ENCODE measurements at places on chromosomes 4 and X.

DNA sequence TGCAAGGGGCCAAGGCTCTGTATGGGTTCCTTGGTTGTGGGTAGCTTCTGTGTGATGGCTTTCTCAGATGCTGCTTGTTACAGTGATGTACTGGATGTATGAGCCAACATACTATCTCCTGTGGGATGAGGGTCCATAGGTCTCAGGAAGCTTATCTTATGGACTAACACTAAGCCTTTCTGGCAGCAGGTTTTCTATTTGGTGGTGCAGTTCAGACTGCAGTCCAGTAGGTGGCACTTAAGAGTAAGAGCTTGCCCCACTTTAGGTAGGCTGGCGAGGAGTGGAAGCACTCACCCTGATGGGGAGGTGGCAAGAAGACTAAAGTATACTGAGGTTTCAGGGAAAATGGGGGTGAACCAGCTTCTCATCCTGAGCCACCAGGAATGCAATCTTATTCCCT lies 306.7 kb upstream of the MAOA start:
- peak; percentile 44 for DNase-seq

- peak; percentile 72 for DNase-seq
Observed at GRCh38 chr4:182338063-182338462, 94.9 kb downstream of the TENM3 start.

DNA sequence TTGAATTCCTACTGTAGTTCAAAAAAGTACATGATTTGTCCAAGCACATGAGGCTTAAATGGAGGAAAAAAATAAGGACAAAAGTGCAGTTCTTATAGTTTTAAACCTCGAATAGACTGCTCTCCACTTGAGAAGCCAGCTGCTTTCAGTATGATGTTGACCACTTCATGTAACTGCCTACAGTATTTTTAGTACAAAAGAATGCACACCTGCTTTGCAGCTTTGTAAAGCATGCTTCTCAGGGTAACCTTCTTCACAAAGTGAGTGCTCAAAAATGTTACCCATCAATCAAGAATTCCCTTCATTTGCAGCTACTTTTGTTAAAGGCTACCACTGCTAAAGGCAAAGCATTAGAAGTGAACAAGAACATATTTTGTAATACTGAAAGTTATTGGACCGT lies 83.4 kb upstream of the FAM47B start:
- DNase-seq, result no peak

- no peak for DNase-seq
Observed at GRCh38 chr4:168515222-168516011, 18.6 kb downstream of the PALLD start.

DNA sequence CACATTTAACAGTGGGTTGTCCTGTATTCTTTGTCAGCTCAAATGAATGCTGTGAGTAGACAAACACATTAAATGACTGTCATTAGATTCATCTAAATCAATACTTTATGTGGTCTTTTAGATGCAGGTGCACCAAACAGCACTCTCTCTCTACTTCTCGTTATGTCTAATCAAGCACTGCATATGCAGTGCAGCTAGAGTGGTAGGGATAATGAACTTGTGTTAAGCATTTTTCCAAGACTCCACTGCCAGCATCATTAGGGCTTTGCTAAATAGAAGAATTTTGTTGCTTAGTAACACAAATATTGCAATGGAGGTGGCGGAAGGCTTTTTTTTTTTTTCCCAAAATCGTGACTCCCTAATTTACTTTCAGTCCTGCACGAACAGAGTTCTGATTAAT lies 447.0 kb upstream of the GALNT7 start:
- no peak for DNase-seq

DNA sequence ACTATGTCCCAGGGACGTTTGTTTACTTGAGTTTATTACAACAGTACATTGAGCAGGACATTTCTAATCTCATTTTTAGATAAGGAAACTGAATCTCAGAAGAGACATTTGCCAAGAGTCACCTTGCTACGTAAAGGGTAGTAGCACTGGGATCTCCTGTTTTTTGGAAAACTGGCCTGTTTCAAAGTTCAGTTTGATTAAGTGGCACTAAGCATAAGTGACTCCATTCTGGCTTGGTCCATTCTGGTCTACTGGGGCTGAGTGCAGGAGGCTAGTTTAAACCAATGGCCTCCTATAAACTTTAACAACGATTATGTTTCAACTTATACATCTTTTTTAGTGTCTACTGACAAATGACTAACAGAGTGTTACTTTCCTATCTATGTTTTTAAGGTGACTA lies 382.5 kb downstream of the ANKRD50 start:
- DNase-seq, result no peak

DNA sequence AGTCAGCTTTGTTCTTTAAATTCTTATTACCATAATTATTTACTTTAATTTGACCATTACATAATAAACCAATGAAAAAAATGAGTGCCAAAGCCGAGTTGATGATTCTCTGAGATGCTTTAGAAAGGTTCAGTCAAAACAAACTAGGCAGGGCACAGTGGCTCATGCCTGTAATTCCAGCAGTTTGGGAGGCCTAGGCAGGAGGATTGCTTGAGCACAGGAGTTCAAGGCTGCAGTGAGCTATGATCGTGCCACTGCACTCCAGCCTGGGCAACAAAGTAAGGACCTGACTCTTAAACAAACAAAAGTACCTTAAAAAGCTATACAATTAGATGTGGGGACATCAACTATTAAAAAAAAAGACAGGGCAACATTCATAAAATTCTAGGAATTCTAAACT lies 75.0 kb downstream of the AFAP1 start:
- DNase-seq, result no peak

- DNase-seq, result no peak
Observed at GRCh38 chr4:62871078-62871477, 1538.2 kb downstream of the TECRL start.

DNA sequence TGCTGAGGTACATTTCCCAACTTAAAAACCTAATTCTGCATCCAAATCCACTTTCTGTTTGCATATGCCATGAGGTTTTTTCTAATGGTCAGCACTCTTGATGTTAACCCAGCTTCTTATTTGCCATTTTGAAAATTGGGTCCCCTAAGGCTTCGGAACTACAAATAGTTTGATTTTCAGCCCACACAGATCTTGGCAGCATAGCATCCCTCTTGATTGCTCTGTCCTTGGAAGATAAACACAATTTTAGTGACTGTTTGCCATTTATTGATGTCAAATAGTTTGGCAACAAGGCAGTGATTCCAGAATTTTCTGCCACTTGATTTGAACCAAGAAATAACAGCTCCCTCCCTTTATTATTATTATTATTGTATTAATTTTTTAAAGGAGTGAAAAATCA lies 696.9 kb downstream of the RAB28 start:
- DNase-seq, result no peak

DNA sequence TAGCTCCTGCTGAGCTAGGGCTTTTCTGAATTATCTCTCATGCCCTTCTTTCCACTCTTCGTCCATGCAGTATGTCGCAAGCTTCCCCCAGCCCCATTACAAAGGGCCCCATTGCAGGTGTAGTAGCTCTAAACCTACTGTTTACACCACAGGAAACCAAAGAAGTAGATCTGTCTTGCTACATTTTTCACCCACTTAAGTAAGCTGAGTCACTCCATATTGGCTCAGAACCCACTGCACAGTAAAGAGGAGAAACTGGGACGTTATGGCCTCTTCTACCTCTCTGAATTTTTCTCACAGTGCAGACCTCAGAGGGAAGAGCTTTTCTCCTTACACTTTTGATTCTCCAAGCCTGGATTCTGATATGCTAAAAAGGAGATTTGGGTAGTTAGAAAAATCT lies 200.2 kb downstream of the SMARCA1 start:
- DNase-seq, result peak; percentile 1

DNA sequence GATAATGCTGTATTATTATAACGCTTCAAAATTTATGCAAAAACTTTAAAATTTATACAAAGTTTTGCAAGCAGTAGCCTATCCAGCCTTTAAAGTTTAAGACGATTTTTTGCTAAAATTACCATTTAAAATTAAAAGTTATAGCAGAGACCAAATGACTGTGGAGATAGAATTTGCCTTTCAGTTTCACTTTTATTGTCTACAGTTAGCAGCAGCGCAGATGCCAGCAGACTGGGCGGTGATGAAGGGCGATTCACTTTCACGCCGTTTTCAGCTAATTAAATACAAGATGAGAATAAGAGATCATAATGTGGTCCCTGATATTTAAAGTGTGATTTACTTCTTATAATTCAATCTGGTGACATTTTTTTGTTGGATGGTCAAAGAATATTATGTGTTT lies 1381.5 kb upstream of the ADGRL3 start:
- no peak for DNase-seq

- no peak for DNase-seq
Observed at GRCh38 chr4:38392223-38392855, 271.7 kb upstream of the KLF3 start.

DNA sequence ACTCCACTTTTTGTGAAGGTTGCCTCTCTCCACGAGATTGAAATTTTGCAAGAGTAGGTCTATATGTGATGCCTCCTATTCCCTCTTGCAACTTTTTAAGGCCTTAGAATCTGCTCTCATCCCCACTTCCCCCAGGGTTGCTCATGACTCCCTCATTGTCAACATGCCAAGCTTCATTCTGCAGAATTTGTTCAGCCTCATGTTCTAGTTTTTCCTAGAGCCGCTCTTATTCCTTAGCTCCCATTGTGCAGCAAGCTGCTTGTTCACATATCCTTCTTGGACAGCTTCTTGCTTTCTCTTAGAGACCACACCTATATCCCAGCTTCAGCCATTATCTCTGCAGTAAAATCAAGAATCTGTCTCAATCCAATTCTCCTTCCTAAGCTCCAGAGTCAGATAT lies 82.4 kb downstream of the CNGA2 start:
- no peak for DNase-seq

DNA sequence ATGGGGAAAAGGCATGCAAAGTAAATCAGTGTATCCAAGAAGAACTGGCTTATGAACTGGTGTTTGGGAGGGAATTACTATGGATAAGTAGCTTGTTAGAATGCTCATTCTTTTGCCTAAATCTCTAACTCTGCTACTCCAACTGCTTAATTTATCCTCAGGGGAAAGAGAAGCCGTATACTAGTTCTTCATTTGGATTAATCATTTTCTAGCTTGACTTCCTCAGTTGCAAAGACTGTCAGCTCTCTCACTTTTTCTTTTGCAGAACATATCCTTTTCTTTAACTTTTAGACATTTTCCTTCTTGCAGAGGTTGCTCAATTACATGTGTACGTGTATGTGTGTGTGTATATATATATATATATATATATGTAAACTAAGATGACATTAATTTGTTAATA lies 21.9 kb downstream of the GPRIN3 start:
- no peak for DNase-seq

- no peak for DNase-seq
Observed at GRCh38 chr4:31995943-31996901, 1276.1 kb downstream of the PCDH7 start.

DNA sequence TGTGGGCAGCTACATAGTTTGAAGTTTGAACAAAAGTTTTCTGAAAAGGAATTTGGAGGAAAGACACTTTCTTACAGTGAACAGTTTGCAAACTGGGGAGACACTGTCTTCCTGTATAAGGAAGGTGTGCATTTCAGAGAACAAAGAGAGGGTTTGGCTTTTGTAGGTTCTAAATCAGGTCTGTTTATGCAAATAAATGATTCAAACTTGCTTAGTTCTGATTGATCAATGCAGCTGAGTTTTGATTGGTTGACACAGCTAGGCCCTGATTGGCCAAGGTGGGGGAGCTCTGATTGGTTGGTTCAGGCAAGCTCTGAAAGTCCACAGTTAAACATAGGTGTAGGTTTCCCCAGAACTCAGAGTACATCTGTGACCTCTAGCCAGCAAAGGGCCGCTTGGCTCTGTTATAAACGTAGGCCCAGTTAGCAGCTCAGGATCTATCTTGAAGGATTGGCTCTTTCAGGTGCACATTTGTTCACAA lies 63.0 kb upstream of the ENPP6 start:
- DNase-seq, result no peak

GRCh38 chr4:107640197-107640596 lies 79.8 kb downstream of the PAPSS1 start:
- DNase-seq, result no peak

- DNase-seq, result no peak
Observed at GRCh38 chr4:109978704-109979454, 66.2 kb downstream of the EGF start.

DNA sequence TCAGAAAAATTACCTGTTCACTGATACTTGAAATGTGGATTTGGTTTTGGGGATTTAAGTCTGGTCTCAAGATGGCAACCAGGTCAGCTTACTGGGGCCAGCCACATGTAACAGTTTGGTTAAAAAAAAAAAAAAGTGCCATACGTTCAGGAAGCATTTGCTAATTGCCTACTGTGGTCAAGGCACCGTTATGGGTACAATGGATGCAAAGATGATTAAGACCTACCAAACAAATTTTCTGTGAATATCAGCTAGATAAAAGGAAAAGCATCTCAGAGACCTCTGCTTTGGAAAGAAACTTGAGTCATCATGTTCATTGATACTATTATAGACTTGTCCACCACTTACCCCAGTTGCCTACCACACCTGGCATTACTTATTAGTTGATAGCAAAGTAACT lies 80.9 kb downstream of the FNIP2 start:
- no peak for DNase-seq

GRCh38 chr4:77433418-77433733 lies 172.2 kb upstream of the CXCL13 start:
- peak; percentile 61 for DNase-seq

GRCh38 chrX:153627675-153628111 lies 19.3 kb upstream of the DUSP9 start:
- DNase-seq, result no peak

DNA sequence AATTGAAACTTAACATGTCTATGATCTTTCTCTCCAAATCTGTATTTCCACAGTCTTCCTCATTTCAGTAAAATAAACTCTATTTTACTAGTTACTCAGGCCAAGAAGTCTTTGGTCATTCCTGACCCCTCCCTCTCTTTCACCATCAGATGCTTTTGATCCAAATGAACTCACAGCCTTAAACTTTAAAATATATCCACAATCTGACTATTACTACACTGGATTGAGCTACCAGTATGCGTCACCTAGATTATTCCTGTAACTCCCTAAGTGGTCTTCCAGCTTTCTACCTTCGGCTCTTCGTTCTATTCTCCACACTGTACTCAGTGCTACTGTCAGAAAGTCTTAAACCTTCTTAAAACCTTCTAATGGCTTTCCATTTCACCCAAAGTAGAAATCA lies 195.1 kb downstream of the FBXW7 start:
- no peak for DNase-seq

DNA sequence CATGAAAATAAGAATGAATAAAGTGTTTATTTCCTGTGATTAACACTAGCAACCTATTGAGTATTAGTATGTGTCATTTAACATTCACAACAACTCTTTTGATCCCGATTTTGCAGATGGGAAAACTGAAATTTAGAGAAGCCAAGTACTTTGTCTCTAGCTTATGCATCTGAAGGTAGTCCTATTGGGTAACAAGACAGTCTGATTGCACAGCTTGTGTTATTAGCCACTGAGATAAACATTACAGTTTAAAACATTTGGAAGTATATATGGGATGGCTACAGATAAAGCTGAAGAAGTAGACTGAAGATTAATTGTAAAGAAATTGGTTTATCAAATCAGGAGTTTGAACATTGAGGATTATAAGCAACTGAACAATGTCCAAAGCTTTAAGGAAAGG lies 99.6 kb upstream of the PDE5A start:
- DNase-seq, result no peak

GRCh38 chr4:7805533-7806337 lies 133.9 kb downstream of the AFAP1 start:
- DNase-seq, result peak; percentile 97

- no peak for DNase-seq
Observed at GRCh38 chrX:9349572-9350494, 115.0 kb upstream of the TBL1X start.
